Placental pericyte (primary cell): ENCODE measurements at places on chromosomes 6 and 20. TPM values are rescaled to one million over a fixed set of nuclear protein-coding genes. Genes with fewer than 3 reads are reported as not detected.

MDFI gene
- total RNA-seq, result 0.14 and 0.22 TPM in 2 replicates

NTSR1 gene
- total RNA-seq, result 0.22 and 29.8 TPM in 2 replicates

ENPP5 gene
- total RNA-seq, result 0.14 TPM in 1 of 2 replicates, not detected in the other

HLA-DQB1 gene
- total RNA-seq, result 0.43 TPM in 1 of 2 replicates, not detected in the other

NNAT gene
- 0.22 and 0.43 TPM in 2 replicates for total RNA-seq

C20orf141 gene
- total RNA-seq, result not detected in 2 replicates

SLC17A2 gene
- not detected in 2 replicates for total RNA-seq

DDO gene
- 0.66 and 2.0 TPM in 2 replicates for total RNA-seq

HAO1 gene
- total RNA-seq, result not detected in 2 replicates

SLC39A7 gene
- total RNA-seq, result 157 and 224 TPM in 2 replicates

TREML2 gene
- not detected in 2 replicates for total RNA-seq

SIGLEC1 gene
- total RNA-seq, result under 0.01 TPM in 2 replicates

BTN1A1 gene
- not detected in 2 replicates for total RNA-seq

POPDC3 gene
- total RNA-seq, result 2.0 and 14.0 TPM in 2 replicates

XRN2 gene
- total RNA-seq, result 99.1 and 112 TPM in 2 replicates

GUCA1A gene
- not detected in 2 replicates for total RNA-seq

SOX18 gene
- 0.43 TPM in 1 of 2 replicates, not detected in the other for total RNA-seq

ADGRF4 gene
- total RNA-seq, result 0.22 and 0.29 TPM in 2 replicates

BMP6 gene
- 1.4 and 4.6 TPM in 2 replicates for total RNA-seq

EPHA7 gene
- under 0.01 and 1.9 TPM in 2 replicates for total RNA-seq
